ENCODE measurements at places on chromosomes 7 and 10.

GRCh38 chr7:5452937-5453540 lies 29.4 kb upstream of the TNRC18 start:
- no peak for DNase-seq

DNA sequence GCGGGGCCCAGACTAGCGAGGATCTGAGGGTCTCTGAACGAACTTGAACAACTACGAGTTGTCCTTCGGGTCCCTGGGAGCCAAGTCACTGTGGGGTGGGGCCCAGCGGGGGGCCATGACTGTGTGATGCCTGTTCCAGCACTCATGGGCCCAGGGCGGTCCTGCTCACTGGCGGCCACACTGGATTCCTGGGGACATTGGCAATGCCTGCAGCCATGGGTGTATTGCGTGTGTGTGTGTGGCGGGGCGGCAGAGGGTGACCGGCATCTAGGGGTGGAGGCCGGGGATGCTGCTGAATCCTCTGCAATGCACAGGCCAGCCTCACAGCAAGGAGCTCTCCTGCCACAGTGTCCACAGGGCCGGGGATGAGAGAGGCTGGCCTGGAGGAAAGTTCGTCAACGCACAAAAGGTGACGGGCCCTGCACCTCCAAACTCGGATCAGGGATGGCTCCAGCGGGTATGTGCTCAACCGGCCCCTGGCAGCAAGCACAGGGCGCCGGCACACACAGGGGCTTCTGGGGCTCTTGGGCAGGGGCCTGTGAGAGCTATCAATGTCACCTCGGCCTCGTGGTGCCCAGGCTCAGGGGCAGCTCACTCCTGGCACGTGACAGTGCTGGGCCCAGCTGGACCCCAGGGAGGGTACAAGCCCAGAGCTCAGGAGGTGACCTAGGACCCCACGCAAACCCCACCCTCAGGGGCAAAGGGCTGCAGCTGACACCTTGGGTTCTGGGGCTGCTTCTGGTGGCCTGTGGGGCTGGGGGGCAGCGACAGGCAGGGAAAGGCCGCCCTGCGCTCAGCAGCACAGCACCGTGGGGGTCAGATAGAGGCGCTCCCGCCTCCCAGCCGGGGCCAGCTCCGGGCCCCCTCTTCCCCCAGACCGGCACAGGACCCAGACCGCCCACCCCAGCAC lies 27.9 kb downstream of the PAPOLB start:
- DNase-seq, result no peak

- peak; percentile 90 for DNase-seq
Observed at GRCh38 chr7:88219781-88220747, at the start of gene SRI. TSS of gene SRI (minus strand) at chr7:88220038. CDS start at chr7:88220026, 12 bp downstream.

DNA sequence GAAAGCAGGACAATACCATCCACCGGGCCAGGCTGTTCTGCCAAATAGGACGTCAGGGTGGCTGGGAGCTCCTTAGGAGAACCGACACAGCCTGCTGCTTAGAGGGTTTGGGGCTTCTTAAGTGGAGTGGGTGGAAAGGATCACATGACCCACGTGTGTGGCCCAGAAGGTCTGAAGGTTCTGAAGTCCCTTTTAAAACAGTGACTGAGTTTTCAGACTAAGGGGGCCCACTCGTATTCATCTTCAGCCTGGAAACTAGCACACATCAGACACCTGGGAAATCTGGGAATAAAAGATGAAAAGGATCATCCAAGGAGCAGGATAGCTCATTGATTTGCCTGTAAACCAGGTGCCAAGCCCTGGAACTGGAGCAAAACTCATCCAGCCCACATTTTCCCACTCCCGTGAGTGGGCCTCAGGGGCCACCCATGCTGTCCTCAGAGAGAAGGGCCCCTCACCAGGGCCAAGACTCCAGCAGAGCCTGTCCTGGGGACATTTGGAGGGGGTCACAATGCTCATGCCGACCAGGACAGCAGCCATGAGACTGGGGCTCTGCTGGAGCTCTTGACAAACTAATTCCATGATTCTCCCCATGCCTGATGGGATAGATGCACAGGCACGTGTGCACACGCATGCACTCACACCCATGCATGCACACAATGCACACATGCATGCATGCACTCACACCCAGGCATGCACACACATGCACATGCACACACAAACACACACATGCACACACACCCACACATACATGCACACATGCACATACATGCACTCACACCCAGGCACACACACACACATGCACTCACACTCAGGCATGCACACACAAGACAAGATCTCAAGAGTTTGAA lies 168.8 kb upstream of the PPP2R2D start:
- DNase-seq, result no peak

DNA sequence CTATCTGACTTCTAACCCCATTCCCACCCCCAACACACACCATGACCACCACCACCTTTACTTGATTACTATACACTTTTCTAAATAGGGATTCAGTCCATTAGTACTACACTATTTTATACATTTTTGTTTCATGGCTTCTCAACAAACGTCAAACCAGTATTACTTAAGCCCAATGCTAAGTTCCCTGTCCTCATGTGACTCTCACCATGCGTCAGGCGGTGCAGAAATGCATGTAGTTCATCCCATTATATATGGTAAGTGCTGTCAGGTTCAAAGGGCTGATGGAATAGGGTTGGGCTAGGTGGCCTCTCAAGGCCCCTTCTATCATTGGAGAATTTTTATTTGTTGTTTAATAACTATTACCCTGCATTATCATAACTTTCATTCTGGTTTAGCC lies 19.5 kb upstream of the VPS41 start:
- DNase-seq, result no peak

DNA sequence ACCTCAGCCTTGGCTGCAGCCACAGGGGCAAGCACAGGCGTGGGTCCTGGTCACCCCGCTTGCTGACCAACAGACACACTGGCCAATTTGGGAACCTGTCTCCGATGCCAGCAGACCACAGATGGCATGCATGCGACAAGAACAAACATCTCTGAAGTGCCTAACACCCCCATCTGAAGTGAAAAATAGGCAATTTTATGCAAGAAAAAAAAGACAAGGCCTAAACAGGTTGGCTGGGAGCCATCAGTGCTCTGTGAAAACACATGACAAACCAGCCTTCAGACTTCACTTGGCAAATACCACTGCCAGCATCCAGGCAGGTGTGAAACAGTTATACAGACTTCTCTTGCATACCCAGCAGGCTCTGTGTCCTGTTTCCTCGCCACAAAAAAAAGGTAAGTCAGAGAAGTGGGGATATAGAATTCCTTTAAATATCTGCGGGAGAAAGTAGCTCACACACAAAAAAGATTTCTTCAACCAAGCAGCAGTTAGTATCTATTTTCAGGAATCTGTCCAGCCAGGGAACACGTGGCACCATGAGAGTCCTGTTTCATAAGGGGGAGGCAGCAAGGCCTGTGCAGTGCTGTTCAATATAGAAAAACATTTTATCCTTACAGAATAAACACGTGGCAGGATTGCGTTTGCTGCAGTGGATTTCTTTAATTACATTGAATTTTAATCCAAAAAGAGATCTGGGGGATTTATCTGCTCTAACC lies 293.4 kb upstream of the MKLN1 start:
- DNase-seq, result no peak

- no peak for DNase-seq
Observed at GRCh38 chr10:17655567-17656146, 11.7 kb downstream of the STAM start.

GRCh38 chr7:36370046-36370445 lies 19.6 kb upstream of the ANLN start:
- no peak for DNase-seq
